Stimulated activated CD4-positive, alpha-beta T cell treated with anti-CD3 and anti-CD28 coated beads, TNF-alpha, amount 100 ng/mL, for 1 hour (primary cell): ENCODE measurements at places on chromosomes 5 and 9.

DNA sequence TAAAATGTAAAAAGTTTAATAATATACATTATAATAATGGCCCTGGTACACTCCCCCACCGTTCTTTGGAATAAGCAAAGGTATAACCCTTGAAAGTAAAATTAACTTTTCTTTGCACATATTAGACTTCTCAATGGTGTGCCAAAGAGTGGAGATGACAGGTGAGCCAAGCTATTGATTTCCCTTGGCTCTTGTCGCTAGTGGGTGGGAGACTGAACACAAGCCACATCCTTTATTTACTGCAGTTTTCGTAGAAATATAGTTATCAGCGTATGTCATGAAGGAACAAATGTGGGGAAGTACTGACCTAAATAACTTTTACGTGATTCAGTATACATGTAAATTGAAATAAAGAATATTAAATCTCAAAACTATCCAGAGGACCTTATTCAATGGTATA, 549.3 kb downstream of the RAB3C start:
- no peak for DNase-seq

GRCh38 chr5:10489810-10490426, 48.2 kb downstream of the ROPN1L start:
- no peak for DNase-seq

DNA sequence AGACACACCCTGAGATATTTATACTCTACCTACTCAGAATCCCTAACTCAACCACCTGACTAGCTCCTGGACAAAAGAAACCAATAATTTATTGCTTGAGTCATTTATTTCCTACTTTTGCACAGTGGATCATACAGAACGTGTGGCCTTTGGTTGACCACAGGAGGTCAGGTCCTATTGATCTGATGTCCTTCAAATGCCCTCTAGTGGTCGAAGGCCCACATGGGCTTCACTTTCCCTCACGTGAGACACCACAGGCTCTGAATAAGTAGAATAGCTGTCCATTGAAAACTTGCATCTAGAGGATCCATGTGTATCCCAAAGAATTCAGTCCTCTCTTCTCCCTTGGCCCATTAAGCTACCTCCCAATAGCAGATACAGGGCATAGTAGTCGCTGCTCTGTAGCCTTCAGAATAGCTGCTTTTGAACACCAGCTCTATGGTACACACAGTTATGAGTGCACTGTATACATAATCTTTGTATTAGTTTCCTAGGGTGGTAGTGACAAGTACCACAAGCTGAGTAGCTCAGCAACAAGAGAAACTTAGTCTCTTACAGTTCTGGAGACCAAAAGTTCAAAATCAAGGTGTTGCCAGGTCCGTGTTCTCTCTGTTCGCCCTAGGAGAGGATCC, 177.6 kb upstream of the SMARCA2 start:
- no peak for DNase-seq

DNA sequence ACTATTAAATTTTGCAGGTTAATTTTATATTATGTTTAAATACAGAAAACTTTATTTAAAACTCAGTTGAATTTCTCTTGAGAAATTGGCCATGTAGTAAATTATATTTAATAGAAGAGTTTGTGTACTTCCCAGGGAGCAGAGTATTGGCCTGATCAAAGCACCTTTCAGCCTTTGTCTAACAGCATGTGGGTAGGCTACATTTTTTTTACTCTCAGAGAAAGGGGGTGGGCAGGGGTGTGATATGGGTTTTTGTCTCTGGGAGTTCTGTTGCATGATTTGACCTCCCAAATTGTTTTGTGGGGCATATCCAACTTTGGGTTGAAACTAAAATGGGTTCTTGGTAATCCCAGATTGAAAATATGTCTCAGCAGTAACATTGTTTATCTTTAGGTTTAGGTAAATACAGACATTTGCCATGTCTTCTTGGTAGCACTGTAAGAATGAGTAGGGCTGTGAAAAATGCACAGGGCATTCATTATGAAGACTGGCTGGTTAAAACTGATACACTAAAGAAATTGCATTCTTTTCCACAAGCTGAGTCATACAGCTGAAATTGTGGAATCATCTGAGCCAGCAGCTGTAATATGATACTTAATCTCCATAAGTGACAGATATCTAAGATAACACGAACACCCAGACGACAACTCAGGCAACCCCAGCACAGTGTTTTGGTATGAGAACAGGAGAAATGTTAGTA, 75.4 kb upstream of the CDKN2B start:
- DNase-seq = no peak

GRCh38 chr5:160367885-160368284, 2.5 kb downstream of the C1QTNF2 start:
- no peak for DNase-seq

DNA sequence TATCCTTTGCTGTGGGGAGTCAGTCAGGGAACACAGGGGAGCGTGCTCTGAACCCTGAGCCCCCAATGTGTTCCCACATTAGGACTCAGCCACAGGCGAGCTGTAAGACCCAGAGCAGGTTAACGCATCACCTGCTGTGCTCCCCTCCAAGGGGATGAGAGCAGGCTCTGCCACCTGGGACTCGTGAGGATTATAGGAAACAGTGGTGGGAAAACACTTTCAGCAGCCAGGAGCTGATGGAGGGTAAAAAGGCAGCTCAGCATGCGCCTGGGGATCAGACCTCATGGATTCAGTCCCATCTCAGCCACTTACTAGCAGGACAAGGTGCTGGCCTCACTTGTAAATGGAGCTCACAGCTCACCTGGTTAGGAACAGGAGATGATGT, 9.2 kb downstream of the JADE2 start:
- no peak for DNase-seq

GRCh38 chr9:121996783-121997182, 96.3 kb downstream of the TTLL11 start:
- DNase-seq = no peak

DNA sequence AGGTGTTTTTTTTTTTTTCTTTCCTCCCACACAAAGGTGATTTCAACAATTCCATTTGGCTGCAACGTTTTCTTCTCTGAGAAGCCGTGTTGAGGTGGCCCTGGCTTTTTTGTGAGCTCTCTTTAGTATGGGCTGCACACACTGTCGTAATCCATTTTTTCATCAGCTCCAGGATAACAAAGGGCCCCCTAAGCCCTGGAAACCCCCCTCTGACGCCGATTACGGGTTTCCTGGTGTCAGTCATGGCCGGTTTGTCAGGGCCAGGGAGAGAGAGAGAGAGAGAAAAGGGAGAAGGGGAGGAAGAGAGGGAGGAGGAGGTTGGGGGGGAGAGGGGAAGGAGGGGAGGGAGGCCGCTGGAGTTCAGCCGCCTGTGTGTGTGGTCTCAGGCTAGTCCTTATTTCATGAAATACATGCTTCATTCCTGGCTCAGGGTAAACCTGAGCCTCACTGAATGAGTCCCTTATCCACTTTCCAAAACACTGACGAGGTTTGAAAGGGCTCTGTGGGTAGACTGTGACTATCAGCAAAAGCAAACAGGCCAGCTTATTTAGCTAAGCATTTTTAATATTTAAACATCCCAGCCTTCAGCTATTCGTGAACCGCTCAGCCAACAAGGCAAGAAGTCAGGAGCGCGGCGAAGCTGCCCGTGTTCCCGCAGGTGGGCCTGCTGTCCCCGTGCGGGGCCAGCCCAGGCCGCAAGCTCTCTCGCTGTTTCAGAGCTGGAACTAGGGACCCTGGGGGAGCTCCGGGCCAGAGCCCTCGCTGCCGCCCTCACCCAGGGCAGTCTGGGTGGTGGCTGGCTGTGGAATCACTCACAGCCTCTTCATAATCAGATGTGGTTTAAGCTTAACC, 172.8 kb downstream of the ERCC6L2 start:
- no peak for DNase-seq
